Gastroesophageal sphincter (tissue), 4 donors: ENCODE measurements at places on chromosomes 12 and 14.

- peak; percentile 8 for ATAC-seq
Observed at GRCh38 chr12:123232472-123232806, 502 bp downstream of the MPHOSPH9 start.

DNA sequence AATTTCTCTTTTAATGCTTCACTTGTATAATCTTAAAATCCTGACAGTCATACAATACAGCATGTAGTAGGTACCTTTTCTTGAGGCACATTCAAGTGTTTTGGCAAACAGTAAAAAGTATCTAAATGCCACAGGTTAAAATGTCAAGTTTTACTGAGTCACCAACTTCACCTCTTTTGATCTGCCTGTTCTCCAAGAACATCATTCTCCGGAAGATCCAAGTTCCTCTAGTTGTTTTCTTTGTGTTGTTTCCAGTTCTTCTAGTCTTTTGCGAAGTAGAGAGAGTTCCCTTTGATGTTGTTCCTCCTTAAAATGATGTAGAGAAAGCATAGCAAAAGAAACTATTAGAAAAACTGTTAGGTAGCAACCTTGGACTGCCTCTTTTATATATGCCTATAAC, 151.1 kb downstream of the CEP83 start:
- ATAC-seq: no peak

DNA sequence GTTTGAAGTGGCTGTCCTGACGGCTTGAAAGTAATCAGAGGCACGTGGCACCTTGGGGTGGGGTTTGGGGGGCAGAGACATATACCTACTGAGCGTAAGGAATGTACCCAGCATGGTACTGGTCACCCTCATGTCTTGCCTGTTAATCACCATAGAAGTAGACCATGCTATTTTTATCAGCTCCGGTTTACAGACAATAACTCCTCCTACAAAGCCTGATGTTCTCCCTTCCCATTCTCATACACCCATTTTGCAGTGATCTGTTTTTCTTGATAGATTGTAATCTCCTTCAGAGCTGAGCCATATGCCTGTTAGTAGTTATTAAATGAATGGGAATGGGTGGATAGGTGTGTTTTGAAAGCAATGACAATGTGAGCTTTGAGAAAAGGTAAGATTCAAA, 10.5 kb downstream of the EVL start:
- no peak for ATAC-seq

GRCh38 chr12:127903146-127903545, 363.8 kb upstream of the TMEM132C start:
- ATAC-seq: no peak

DNA sequence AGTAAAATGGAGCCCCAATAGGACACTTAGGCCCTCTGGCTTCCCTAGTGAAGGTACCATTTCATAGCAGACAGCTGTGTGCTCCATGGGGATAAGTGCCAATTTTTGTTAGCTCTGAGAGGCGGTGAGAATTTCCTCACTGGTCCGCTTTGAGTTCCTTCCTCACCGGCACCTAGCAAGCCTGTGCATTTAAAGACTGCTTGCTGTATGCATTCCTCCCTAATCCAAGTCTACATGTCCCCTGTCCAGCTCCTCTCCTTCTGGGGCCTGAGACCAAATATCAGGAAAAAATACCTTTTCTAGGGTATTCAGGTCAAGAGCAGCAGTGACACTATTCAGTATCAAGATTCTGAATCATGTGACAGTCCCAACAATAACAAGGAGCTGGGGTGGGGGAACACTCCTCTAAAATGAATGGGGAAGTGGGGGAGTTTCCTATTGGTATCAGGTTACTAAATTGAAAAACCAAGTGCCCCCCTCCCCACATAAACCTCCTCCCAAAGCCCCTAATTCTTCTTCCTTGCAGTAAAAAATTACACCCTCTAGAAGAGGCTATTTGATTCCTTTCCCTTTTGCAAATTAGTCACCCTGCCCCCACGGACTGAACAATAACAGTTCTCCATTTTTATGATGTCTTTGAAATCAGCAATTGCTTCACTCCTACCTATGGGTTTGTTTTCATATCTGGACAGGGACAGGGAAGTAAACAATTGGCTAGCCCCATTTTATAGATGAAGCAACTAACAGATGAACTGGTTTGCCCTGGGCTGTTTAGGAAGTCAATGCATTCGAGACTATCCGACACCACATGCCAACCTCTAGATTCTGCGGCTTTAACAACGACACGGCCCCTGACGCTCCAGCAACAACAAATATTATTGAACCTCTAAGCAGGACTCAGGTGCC, 28.9 kb downstream of the BCL11B start:
- no peak for ATAC-seq

GRCh38 chr12:51751661-51752060, 96.9 kb downstream of the FIGNL2 start:
- peak; percentile 84 for ATAC-seq

DNA sequence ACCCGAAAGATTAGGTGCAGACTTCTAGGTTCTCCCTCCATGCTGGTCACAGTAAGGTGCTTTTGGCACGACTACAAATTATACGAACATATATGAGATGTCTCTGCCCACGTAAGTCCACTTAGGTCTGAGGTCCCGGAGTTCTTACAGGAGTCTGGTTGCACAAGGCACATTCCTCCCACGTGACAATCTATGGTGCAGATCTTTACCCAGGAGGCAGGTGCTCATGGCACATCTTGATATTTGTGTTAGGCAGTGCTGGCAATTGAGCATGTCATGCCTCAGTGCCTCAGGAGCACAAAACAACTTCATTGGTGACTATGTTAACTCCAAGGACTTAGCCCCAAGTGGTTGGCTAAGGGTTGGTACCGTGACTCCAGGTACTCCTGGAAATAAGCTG, 92.0 kb upstream of the AMN1 start:
- ATAC-seq: no peak

DNA sequence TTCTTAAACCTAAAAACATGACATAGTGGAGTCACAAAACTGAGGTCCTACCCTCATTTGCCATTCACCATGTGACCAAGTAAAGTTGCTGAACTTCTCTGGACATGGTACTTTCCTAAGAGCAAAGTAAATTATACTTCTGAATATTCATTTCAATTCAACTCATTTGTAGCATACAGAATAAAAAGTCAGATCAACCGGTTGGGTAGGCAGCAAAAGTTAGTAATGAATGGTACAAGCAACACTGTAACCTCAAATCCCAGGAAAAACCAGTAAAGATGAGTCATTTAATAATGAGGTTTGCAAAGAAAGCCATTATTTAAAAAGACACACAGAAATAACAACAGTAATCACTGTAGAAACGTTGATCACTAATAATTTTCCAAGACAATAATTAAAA, 8.7 kb downstream of the POLE2 start:
- no peak for ATAC-seq

DNA sequence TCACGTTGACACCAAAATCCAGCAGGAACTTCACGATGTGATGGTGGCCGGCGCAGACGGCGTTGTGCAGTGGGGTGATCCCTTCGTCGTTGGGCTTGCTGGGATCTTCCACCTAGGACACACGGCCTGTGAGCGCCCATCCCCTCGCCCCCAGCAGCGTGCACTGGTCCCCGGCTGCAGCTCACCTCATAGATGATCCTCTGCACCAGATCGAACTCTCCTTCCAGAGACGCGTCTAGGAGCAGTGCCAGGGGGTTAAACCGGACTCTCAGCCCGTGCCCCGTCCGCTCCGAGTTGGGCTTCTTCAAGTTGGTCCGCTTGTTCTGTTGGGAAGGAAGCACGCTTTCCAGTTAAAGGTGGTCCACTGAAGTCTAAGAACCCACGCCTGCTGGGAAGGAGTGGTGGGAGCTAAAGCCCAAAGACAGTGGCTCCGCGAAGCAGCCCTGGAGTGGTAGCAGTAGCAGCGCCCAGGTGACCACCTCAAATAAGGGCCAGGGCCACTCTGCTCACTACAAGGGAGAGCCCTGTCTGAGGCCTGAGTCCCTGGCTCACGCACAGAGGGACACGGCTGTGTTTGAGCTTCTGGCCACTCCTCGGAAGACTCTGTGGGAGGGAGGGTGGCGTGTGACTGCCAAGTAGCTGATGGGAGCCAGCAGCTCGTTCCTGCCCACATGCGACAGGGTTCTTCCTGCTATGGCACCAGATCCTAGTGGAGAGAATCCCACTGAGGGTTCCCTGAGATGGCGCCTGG, 23.3 kb downstream of the ZFYVE21 start:
- no peak for ATAC-seq

DNA sequence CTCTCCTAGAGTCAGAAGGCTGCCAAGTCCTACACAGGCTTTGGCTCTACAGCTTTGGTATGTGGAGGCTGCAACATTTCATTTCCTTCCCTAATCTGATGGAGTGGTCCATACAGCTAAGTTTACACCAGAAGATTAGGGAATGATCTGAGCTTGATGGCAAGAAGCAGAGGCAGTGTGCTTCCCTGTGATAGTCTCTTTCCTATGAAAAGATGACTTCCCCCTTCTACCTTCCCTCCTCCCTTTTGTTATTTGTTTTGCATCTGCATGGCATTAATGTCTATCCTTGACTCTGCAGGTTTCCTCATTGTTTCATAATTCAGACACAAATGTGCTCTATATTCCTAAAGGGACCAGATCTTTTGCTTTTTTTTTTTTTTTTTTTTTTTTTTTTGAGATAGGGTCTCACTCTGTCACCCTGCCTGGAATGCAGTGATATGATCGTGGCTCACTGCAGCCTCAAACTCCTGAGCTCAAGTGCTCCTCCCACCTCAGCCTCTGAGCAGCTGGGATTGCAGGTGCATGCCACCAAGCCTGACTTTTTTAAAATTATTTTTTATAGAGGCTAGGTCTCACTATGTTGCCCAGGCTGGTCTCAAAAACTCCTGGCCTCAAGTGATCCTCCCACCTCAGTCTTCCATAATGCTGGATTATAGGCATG, 76.3 kb downstream of the GRIP1 start:
- no peak for ATAC-seq

DNA sequence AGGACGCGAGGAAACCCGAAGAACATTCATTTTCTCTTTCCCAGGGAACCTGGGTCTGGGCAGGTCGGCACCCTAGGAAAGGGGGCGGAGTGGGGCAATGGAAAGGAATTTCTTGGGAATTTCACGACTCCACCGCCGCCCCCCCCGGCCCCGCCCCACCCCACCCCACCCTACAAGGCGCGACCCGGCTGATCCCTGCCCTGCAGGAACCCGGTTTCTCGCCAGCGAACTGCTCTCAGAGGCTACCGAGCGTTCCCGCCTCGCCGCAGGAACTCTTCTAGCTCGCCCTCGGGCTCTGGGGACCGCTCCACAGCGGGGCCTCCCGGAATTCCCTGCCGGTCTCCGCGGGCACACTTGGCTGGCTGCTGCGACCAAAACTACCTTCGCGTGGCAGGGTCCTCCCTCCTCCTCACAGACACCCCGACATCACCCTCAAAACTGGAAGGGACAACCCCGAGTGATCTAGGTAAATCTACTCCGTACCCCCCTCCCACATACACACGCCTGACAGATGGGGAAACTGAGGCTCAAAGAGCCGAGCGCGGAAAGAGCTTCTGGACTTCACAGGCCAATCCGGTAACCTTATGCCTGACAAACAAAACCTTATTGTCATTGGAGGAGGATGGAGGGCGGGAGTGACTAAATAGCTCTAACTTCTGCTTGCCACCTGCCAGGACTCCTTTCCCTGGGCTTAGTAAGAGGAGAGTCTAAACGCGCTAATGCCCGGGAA, 785 bp upstream of the ACTN1 start:
- ATAC-seq: peak; percentile 19

DNA sequence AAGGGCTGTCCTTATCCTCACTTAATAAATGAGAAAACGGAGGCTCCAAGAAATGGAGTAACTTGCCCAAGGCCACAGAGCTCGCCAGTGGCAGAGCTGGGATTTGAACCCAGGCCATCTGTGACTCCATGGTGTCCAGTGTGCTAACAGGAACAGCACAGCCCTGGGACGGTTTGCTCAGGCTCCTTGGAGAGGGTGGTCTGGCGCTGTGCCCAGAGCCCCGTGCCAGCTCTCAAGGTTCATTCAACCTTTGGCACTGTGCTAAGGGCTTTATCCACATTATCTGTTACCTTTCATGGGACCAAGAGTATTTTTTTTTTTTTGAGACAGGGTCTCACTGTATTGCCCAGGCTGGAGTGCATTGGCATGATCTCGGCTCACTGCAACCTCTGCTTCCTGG, 8.1 kb downstream of the DAO start:
- ATAC-seq: no peak

DNA sequence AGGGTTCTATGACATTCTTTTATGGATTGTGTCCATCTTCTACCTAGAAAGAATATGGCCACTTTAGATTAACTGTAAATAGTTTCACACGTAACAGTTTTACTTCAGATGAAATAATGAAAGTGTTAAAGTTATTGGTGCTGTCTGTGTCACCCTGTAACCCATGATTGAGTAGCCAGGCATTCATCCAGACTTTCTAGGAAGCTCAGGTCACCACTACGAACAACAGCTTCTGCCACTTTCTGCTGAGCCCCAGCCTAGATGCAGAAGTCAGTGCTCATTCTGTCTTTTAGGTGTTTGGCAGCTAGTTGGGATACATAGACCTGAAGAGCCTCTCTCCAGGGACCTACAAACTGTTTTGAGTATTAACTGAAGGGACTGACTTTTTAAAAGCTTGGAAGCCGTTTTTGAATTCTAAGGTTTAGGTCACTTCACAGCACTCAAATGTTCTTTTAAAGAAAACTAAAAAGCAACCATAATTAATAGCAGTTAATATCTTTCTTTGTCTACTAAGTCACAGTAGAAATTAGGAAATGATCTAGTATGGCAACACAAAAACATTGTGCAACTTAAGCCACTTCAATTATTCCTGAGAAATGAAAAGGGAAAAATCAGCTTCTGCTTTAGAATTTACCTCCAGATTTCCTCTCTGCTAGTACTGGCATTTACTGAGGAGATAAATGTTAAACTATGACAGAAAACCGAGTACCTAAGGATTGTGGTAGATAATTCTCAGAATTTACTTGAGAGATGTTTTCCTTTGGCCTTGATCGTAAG, 266.9 kb downstream of the CCDC91 start:
- ATAC-seq: no peak

GRCh38 chr14:35459776-35460175, 55.2 kb upstream of the NFKBIA start:
- ATAC-seq: no peak

GRCh38 chr12:28237423-28237822, 47.2 kb downstream of the CCDC91 start:
- ATAC-seq: no peak

DNA sequence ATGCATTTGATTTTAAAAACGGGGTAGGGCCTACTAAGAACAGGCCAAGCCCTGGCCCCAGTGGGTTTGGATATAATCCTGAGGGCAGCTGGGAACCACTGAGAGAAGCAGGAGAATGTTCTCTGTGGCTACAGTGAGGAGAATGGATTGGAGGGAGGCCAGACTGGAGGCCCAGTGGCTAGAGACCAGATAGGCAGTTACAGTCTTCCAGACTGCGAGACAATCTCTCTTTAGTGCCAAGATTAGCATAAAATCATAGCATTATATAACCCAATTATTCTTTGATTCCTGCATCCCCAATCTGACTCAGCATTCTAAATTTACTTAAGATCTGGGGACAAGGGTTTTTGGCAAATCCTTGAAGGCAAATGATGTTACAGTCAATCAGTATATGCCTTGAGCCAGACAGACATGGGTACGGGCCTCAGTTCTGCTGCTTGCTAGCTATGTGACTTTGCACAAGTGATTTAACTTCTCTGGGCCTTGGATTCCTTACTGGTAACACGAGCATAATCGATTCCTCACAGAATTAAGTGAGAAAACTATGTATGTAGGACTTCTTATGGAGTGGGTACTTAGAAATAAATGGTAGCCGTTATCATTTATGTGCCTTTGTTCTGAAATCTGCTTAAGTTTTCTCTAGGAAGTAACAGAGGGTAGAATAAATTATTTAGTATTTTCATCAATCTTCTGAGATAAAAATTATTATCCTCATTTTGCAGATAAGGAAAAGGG, 18.3 kb downstream of the NINJ2 start:
- no peak for ATAC-seq
